ENCODE measurements at places on chromosomes 7 and 10.

- no peak for DNase-seq
These were observed 41.2 kb upstream of the COBL start for GRCh38 chr7:51357821-51358220.

DNA sequence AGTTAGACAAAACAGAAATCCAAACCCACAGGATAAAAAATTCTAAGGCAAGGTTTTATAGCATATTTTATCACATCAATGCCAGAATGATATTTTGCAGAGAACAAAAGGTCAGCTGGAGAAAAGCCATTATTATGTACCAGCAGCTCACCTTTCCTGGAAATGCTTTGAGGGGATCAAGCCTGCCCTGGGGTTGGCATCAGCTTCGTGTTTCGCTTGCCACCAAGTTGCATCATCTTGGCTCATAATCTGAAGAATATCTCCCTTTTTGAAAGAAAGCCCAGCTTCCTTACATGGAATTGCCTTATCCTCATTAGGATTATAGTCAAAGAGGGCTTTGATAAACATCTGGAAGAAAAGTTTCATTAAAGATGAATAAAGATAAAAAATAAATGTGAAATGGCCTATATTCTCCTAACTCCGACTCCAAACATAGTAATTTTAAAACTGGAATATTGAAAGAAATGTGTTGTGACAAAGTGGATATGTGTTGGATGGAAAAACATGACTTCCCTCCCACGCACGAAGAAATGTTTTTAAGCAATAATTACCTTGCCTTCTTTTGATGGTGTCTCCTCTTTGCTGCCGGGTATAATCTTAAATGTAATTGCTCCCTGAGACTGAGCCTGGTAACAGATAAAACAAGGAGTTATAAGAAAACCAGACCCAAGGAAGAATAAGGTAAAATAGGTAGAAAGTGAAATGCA, 121.3 kb upstream of the ODAD2 start:
- no peak for DNase-seq

GRCh38 chr10:111543854-111544253, 467.0 kb downstream of the ADRA2A start:
- DNase-seq, result no peak

DNA sequence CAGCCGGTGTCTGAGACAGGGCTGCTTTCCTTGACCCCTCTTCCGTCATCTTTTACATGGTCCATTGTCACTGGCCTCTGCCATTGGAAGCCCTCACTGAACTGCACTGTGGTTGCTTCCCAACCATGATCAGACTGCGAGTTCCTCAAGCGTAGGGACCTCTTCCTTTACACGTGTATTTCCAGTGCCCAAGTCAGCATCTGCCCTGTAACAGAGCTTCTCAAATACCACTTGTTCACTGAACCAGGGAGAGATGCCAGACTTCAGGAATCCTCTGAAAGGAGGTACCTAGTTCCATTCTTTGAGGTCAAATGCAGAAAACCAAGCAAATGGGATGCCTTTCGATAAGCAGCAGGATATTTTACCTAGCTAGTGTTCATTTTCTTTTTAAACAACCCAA, 145.1 kb downstream of the NRP1 start:
- DNase-seq, result no peak

- DNase-seq, result no peak
These were observed 138.1 kb upstream of the CDCA7L start for GRCh38 chr7:22083704-22084240.

DNA sequence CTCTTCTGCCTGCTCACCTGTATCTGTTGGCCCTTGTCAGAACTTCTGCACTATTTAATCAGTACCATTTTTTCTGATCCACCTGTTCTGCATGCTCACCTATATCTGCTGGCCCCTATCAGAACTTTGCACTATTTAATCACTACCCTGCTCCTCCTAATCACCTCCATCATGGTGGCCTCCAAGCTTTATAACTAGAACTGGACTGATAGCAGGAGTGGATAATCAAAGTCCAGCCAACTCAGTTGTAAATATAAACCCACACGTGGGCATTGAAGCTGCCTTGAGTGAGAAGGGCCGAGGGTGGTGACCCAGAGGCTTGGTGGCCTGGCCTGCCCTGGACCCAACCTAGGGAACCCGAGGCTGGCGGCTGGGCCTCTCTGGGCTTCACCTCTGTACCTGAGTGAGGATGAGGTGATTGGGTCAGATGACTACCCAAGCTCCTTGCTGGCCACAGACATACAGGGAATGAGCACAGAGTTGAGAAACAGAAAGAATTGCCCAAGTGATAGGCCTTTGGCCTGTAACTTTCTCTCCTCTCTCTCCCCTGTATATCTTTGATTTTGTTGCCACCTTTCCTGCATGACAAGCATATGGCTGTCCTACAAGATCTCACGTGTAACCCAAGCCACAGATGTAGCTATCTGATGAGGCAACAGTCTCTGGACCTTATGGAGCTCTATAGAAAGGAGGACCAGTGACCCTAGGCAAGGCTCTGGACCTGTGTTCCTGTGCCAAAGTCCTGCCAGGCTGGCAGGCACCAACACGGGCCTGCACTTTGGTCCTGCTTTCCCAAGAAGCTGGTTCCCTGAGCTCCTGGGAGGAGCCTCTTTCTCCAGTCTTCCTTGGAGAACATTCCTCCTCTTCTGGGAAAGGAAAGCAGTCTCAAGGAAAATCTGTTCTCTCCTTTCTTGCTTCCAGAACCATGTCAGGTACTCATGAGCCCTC, 23.4 kb upstream of the FAM3C start:
- no peak for DNase-seq

DNA sequence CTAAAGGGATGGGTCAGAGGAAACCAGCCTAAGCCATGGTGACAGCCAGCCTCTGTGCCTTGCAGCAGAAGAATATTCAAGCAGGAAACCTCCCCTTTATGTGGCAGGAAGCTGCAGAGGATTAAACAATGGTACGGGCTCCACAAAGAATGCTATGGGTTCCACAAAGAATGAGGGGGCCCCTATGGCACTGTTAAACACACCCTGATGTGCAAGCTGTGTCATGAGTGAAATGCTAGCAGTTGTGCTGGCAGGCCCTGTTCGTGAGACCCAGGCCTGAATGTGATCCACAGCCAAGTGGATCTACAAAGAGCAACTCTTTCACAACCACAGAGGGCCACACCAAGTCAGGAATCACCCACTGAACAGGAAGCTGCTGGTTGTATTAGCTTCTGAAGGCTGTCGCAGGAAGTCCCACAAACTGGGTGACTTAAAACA, 68.9 kb downstream of the MYOF start:
- DNase-seq, result peak; percentile 57

GRCh38 chr7:46568420-46569132, 647.5 kb upstream of the IGFBP3 start:
- DNase-seq, result no peak

GRCh38 chr7:43538404-43538771, 44.5 kb upstream of the STK17A start:
- no peak for DNase-seq

GRCh38 chr7:155169498-155170065, 99.5 kb downstream of the HTR5A start:
- DNase-seq, result no peak

- DNase-seq, result no peak
These were observed 18.1 kb upstream of the DPYSL4 start for GRCh38 chr10:132168571-132169030.

- no peak for DNase-seq
These were observed 159.5 kb upstream of the AUTS2 start for GRCh38 chr7:69438584-69439412.

GRCh38 chr10:85147346-85148250, 819.2 kb downstream of the CCSER2 start:
- DNase-seq, result no peak

DNA sequence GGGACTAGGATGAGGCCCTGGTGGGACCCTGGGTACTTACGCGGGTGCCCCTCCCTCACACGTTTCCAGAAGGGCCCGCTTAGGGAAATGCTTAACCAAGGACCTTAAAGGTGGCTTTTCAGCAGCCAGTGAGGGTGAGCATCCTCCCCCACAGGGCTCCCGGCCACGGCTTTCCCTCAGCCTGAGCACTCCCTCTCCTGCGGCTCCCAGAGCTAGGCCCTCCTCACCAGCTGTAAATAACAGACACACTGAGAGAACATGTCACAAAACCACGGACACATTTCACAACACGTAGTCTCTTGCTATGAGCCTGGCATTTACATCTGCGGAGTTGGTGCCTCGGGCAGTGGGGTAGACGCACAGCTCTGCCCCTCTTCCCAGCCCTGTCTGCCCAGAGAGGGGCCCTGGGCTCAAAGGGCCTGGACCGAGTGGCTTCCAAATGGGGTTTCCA, 25.2 kb downstream of the GRID1 start:
- no peak for DNase-seq

GRCh38 chr10:13880760-13881159, 294.0 kb downstream of the PRPF18 start:
- DNase-seq, result no peak

GRCh38 chr10:122999347-122999746, 9.2 kb downstream of the IKZF5 start:
- DNase-seq, result no peak

- no peak for DNase-seq
These were observed 49.8 kb downstream of the POU6F2 start for GRCh38 chr7:39027491-39027890.

- no peak for DNase-seq
These were observed 21.9 kb upstream of the SMURF1 start for GRCh38 chr7:99165816-99166215.

DNA sequence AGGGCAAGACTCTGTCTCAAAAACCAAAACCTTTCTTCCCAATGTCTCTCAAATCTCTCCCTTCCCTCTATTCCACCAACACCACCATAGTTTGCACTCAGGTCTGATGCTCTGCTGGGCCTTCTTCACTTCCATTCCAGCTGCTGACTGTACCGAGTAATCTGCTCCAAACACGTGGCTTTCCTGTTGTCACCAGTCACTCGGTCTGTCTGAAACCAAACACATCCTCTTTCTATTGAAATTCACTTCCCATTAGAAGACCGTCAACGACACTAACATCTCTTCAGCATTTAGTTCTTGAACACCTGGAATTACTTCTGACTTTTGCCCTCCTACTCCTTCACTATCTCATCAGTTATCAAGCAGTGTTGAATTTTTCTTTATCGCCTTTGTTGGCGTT, 4.7 kb upstream of the NRF1 start:
- peak; percentile 75 for DNase-seq

DNA sequence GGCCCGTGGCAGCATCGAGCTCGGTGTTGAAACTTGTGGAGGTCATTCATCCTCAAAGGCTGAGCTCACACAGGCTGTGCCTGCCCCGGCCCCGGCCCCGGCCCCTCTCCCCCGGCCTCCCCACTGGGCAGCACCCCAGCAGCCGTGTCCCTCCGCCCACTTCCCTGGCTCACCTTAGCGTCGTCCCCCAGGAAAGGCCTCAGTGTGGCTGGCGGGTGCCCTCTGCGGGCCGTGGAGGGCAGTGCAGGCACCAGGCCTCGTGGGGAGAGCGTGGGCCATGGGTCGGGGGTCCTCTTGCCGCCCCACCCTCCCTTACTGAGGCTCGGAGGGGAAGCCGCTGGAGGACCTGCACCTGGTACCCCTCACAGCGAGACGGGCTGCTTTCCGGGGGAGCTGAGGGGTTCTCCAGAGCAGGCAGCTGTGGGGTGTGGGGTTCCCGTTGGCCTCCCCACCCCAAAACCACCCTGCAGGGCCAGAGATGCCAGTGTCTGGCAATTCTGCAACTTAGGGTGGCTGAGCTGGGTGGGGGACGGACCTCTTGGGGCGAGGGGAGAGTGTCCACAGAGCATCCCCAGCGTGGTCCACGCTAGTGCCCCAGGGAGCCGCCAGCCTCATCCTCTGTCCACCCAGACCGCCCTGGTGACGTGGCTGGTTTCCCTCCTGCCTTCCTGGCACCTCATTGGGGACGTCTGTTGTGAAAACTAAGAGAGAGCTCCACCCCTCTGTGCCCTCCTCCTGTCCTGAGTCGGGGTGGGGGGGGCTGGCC, 44.2 kb upstream of the DPYSL4 start:
- peak; percentile 24 for DNase-seq

GRCh38 chr7:49497471-49497870, 276.0 kb upstream of the VWC2 start:
- no peak for DNase-seq

DNA sequence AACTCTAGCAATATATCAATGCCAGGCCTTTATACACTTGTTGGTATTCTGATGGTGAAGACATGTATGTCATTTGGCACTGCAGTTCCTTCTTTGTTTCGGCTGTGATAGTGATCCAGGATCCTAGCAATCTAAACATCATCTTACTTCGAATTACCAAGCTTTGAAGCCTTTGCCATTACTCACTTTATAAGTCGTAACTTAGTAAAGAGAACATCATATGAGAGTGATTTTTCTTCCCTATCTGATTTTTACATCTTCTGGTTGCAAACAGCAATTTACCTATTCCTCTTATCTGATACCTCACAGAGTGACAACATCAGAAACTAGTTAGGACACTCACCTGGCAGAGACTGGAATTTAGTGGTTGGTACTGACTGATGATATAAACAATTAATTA, 7.6 kb upstream of the BPGM start:
- no peak for DNase-seq

DNA sequence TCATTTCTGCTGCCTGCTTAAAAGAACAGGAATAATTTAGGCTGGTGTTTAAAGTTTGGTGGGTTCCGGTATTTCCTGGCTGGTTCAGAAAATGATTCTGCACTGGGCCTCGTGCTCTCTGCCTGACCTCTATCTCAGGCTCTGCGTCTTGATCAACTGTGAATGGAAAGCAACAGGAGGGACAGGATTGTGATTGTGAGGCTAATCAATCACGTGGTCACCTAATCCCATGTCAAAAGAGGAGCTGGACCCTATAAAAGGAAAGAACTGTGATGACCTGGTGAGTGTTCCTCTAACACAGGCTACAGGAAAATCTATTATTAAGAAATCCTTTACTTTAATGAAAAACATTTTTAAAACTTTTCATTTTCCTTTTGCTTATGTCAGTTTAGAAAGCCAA, at the start of gene DHX32:
Gene DHX32 (minus strand): TSS at position 101 of the 400 bp plus-strand sequence. CDS start 468 bp downstream, outside the sequence.
- DNase-seq, result no peak

Measured in suppressor macrophage treated with lipopolysaccharide for 4 hours (primary cell).